Activated T-helper 2 cell treated with anti-CD3 and anti-CD28 coated beads, Interferon-gamma antibody, Interleukin-2, Interleukin-4, amounts not matched to agents 10 μg/mL and 5 μg/mL and 100 μg/mL, durations not matched to agents 14 hours and 24 hours and 36 hours (primary cell): ENCODE measurements at places on chromosomes 13 and 19.
A peak's percentile ranks its signal among the peaks of the same experiment; 100 is the strongest.

DNA sequence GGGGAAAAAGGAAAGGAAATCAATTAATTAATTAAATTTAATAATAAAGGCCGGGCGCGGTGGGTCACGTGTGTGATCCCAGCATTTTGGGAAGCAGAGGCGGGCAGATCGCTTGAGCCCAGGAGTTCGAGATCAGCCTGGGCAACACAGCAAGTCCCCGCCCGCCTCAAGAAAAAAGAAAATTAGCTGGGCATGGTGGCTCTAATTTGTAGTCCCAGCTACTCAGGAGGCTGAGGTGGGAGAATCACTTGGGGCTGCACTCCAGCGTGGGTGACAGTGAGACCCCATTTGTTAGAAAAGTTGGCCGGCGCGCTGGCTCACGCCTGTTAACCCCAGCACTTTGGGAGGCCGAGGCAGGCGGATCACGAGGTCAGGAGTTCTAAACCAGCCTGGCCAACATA is 733 bp upstream of the CD320 start:
- H3K27ac ChIP-seq, result peak overlapping the region; percentile 88
- no peak for DNase-seq
- H3K27me3 ChIP-seq, result no peaks in the 10 kb centered on the region
- H3K36me3 ChIP-seq, result peaks cover 38% of the 10 kb centered on the region

- no peaks in the 10 kb centered on the region for H3K4me1 ChIP-seq
- no peaks in the 10 kb centered on the region for H3K36me3 ChIP-seq
- no peak for DNase-seq
- peaks cover 27% of the 10 kb centered on the region for H3K27me3 ChIP-seq
Observed at GRCh38 chr13:26923824-26924605, 163.4 kb upstream of the GPR12 start.

GRCh38 chr19:33300894-33301143 is 1.5 kb downstream of the CEBPA start:
- peaks cover 45% of the 10 kb centered on the region for H3K27me3 ChIP-seq
- no peak overlapping the region for H3K27ac ChIP-seq
- no peak for DNase-seq
- no peaks in the 10 kb centered on the region for H3K4me1 ChIP-seq
- no peaks in the 10 kb centered on the region for H3K36me3 ChIP-seq

DNA sequence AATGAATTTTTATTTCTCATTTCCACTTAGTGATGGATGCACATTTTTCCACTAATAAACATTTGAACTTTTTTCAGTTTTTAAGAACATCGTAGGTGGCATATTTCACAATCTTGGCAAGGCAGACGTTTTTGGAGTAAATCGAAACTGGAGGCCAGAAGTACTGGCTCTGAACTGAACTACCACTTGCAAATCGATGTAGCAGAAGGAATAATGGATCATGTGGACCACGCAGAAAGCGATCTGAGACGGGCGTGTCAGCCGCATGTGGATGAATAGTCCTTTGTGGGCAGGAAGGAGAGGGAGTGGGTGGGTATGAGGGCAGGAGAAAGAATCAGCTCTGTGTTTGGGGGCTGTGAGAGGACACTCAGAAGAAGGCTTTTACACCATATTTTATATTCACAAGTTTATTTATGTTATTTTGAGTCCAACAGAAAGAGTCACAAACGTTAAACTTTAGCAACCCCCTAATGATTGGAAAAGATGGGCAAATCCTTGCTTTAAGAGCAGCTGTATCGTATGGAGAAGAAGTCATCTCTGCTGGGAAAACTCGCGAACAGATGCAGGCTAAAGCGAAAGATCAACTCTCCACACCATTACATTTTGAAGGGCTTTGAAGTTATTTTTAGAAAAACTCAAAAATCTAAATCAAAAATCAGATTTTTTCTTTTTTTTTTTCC is 90.5 kb downstream of the COL4A2 start:
- H3K36me3 ChIP-seq, result no peaks in the 10 kb centered on the region
- no peak for DNase-seq
- H3K27me3 ChIP-seq, result peaks cover 54% of the 10 kb centered on the region
- no peak overlapping the region for H3K27ac ChIP-seq

DNA sequence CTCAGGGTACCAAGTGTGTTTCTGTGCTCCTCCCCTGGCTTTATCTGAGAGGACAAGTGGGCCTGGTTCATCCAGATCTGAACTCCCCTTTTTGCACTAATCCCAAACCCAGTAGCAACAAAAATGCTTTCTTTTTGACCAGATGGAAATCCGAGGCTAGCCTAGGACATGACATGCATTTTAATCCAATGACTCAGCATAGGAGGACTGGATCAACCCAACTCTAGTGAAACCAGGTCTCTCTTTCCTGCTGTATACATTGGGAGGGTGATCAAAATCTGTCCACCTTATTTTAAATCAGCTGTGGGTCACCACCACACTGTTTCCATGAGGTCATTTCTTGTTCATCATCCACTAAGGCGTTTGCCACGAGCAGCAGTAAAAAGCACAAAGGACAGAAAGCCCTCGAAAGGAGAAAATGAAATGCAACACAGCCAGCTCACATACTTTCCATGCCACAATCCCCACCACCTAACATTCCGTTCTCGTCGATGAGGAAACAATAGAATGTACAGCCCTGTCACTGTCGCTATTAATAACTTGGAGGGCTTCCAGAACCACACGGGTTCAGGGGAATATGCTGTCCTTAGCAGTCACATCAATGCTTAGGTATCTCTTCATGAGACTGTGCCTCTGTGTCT is 543.0 kb downstream of the IRS2 start:
- H3K27ac ChIP-seq, result no peak overlapping the region
- DNase-seq, result no peak
- H3K4me1 ChIP-seq, result no peaks in the 10 kb centered on the region
- no peaks in the 10 kb centered on the region for H3K36me3 ChIP-seq
- no peak overlapping the region for H3K4me3 ChIP-seq
- no peaks in the 10 kb centered on the region for H3K27me3 ChIP-seq

DNA sequence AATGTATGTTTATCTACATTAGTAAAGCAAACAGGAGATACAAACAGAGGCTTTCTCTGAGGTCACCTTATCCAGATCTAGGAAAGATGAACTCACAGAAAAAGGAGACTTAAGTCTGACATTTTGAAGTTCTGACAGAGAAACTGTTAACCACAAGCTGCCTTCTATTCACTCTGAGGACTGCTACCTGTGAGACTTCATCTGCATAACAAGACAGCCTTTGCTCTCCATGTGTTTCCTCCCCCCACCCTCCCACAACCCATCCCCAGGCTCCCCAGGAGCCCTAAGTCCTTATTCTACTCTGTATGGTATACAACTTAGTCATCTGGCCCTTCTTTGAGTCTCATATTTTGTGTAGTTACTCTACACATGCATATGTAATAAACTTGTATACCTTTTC is 699.0 kb downstream of the FGF9 start:
- DNase-seq, result no peak
- no peaks in the 10 kb centered on the region for H3K27me3 ChIP-seq
- no peaks in the 10 kb centered on the region for H3K36me3 ChIP-seq
- H3K4me1 ChIP-seq, result no peaks in the 10 kb centered on the region

- DNase-seq, result no peak
- no peaks in the 10 kb centered on the region for H3K36me3 ChIP-seq
- H3K4me1 ChIP-seq, result no peaks in the 10 kb centered on the region
- no peaks in the 10 kb centered on the region for H3K27me3 ChIP-seq
- H3K4me3 ChIP-seq, result no peak overlapping the region
Observed at GRCh38 chr13:107119989-107120881, 552.3 kb upstream of the ARGLU1 start.

DNA sequence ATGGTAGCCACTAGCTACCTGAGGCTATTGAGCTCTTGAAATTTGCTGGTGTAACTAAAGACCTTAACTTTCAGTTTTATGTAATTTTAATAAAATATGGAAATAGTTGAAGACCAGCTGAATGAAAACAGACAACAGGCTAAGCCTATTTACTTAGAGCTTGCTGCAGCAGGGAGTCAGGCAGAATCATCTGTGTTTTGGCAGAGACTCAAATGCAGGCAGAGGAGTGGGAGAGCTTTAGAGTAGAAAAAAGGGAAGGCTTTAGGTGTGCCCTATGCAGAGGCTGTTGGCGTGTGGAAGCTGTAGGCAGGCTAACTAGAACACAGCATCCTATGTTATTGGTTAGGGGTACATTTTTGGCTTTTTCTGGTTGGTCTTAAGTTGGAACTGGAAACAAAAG is 304.9 kb upstream of the NBEA start:
- H3K4me3 ChIP-seq, result no peak overlapping the region
- no peaks in the 10 kb centered on the region for H3K27me3 ChIP-seq
- H3K4me1 ChIP-seq, result no peaks in the 10 kb centered on the region
- H3K36me3 ChIP-seq, result no peaks in the 10 kb centered on the region
- DNase-seq, result no peak
- no peak overlapping the region for H3K27ac ChIP-seq

DNA sequence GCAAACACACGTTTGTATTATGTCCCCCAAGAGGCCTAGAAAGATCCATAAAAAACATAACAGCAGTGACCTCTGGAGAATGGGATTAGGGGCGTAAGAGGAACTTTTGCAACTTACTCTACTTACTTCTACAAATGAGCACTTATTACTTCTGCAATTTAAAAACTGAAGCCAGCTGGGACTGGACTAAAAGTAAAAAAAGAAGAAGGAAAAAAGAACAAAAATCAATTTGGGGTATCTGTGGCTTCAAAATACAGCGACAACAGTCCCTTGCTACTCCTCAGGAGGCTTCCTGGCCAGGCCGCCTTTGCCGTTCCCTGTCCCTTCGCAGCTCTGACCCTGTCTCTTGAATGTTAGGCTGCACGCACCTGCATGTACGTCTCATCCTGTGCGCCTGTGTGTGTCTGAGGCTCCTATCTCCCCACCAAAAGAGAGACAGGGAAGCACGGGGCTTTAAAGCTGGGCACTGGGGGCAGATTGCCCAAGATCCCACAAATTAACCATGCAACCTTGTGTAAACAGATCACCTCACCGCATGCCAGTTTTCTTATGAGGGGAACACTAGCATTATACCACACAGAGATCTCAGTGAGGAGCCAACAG is 12.1 kb upstream of the FKRP start:
- no peak for DNase-seq
- no peaks in the 10 kb centered on the region for H3K27me3 ChIP-seq
- no peak overlapping the region for H3K4me3 ChIP-seq

DNA sequence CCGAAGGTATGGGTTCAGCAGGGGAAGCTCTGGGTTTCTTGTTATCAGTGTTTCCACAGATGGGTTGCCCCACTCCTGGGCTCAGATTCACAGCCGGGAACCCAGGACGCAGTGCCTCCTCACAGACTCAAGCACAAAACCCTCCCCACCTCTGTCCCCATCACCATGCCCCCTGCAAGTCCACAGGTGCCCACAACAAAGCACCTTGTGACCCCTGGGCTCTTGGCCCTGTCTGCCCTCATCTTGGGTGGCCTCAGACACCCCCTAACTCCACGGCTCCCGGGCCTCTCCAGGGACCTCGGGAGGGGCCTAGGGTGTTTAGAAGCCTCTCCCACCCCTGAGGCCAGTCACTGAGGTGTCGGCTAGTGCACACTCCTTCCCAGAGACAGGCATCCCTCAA is 231.7 kb downstream of the TUBA3C start:
- DNase-seq, result no peak
- no peak overlapping the region for H3K27ac ChIP-seq
- no peak overlapping the region for H3K4me3 ChIP-seq
- no peaks in the 10 kb centered on the region for H3K4me1 ChIP-seq

DNA sequence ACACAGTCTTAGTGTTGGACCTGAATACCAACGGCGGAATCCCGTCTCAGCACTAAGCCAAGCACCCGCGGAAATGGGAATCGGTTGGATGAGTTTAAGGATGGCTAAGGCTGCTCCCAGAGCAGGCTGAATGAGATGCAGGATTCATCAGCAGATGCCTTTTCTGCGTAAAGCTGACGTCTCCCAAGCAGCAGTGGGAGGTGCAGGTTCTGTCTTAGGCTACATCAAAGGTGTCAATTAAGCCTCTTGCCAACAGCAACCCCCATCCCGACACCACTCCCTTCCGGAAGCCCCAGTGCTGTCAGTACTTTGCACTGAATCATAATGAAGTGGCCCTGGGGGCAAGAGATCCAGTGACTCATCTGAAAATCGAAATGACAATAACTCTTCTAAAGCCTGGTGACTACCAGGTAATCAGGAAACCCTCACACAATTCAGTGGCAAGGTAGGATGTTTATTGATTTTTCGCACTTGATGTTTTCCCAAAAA is 275.6 kb downstream of the DCLK1 start:
- H3K36me3 ChIP-seq, result no peaks in the 10 kb centered on the region
- H3K4me3 ChIP-seq, result no peak overlapping the region
- H3K27me3 ChIP-seq, result peaks cover 2% of the 10 kb centered on the region
- DNase-seq, result no peak
- H3K4me1 ChIP-seq, result no peaks in the 10 kb centered on the region
- H3K27ac ChIP-seq, result no peak overlapping the region

DNA sequence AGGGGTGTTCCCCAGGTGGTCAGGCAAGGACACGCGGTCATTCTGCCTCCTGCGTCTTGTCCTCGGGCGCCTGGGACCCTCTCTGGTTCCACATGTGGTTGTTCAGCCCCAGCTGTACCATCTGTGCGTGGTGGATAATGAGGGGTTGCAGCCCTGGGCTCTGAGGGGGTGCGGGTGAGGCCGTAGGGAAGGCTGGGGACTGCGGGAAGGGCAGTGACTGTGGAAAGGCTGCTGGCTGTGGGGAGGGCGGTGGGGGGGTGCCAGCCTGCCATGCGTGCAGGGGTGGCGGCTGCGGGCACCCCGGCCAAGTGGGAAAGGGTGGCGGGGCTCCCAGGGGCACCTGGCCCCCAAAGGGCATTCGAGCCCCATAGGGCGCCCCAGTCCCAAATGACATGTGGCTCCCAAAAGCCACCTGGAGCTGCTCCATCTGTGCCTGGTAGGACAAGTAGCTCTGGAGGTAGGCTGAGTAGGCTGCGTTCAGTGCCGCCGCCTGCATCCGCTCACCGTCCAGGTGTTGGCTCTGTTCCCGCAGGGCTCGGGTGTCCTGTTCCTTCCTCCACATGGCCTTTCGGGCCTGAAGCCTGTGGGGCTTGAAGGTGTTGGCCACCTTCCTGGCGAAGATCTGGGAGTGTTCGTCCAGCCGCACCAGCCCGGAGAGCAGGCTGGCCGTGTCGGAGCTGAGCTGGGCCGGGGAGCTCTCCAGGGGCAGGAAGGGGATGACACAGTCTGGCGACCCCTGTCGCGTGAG is 15.1 kb downstream of the TICAM1 start:
- H3K4me3 ChIP-seq, result no peak overlapping the region
- H3K4me1 ChIP-seq, result peaks cover 12% of the 10 kb centered on the region
- no peak for DNase-seq
- no peak overlapping the region for H3K27ac ChIP-seq

GRCh38 chr19:31334101-31334848 is 15.0 kb downstream of the TSHZ3 start:
- peaks cover 22% of the 10 kb centered on the region for H3K27me3 ChIP-seq
- peaks cover 2% of the 10 kb centered on the region for H3K4me1 ChIP-seq
- H3K4me3 ChIP-seq, result no peak overlapping the region
- DNase-seq, result no peak
